ENCODE measurements at places on chromosomes 16 and 17. TPM values are rescaled to one million over a fixed set of nuclear protein-coding genes. Genes with fewer than 3 reads are reported as not detected.
A peak's percentile ranks its signal among the peaks of the same experiment; 100 is the strongest.

RFWD3 gene
- total RNA-seq: 42.0 TPM

NACA2 gene
- not detected for total RNA-seq

CSH1 gene
- not detected for total RNA-seq

CBX2 gene
- 1.6 TPM for total RNA-seq

GRCh38 chr17:66830451-66830850 lies 4.5 kb upstream of the CACNG5 start:
- H3K4me1 ChIP-seq: no peaks in the 10 kb centered on the region
- peaks cover 67% of the 10 kb centered on the region for H3K27me3 ChIP-seq

DNA sequence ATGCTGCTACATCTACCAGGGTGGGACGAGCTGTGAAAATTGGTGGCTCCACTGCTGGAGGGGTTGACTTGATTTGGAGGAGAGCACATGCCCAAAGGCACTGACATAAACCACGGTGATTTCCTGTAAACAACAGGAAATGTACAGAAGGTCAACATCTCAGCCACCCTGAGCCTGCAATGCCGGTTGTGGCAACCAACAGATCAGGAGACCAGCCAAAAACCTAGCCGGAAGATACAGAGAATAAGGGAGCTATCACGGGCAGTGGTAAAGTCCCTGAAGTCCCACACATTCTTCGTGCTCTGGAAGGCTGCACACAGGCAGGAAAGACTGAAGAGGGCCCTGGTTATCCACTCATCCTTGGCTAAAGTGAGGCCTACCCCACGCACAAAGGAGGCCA lies 56.2 kb downstream of the ADCY9 start:
- peak overlapping the region; percentile 10 for H3K4me3 ChIP-seq
- H3K4me1 ChIP-seq: peaks cover 31% of the 10 kb centered on the region
- no peaks in the 10 kb centered on the region for H3K27me3 ChIP-seq
- H3K36me3 ChIP-seq: peaks cover 2% of the 10 kb centered on the region

- no peak overlapping the region for H3K4me3 ChIP-seq
- no peak overlapping the region for H3K27ac ChIP-seq
- peaks cover 8% of the 10 kb centered on the region for H3K36me3 ChIP-seq
Measured at GRCh38 chr16:71762186-71762585, 37.7 kb upstream of the PHLPP2 start.

GRCh38 chr17:28078341-28079229 lies 36.1 kb downstream of the NLK start:
- no peak for DNase-seq
- no peaks in the 10 kb centered on the region for H3K27me3 ChIP-seq
- no peak overlapping the region for H3K4me3 ChIP-seq

DNA sequence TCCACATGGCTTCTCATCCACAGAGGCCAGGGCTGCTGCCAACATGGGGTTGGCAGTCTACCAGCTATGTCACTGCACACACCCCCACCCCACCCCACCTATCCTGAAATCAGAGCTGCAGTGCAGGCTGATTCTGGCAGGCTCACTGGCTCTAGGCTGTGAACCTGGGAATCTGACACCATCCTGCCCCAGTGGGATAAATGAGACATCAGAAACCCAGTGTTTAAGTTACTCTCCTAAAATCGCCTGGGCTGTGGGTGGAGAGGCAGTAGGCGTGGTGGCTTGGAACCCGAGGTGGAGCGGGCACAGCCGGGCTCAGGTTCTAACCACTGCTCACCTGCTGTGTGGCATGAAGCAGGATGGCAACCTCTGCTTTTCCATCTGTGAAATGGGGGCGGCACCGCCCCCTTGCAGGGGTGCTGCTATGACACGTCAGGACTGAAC lies 5.6 kb downstream of the SLC38A8 start:
- no peaks in the 10 kb centered on the region for H3K36me3 ChIP-seq
- H3K4me3 ChIP-seq: no peak overlapping the region
- DNase-seq: no peak
- H3K27me3 ChIP-seq: peaks cover 5% of the 10 kb centered on the region
- no peak overlapping the region for H3K27ac ChIP-seq
- no peaks in the 10 kb centered on the region for H3K4me1 ChIP-seq

DNA sequence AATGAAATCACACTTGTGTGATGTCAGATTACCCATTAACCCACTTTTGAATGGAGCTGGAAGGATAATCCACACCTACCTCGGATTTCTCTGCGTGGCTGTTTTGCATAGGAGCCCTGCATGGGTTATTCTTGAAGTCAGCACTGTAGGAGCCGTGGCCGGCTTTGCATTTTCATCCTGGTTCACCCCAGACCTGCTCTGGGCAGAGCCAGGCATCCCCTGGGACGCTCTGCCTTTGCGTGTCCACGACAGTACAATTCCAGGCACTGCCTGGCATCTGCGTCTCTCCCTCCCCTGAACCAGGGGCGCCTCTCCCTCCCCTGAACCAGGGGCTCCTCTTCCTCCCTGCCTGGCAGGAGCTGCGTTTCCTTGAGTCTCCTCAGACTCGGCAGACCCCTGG lies 29.7 kb upstream of the ZNF750 start:
- H3K4me1 ChIP-seq: peaks cover 19% of the 10 kb centered on the region
- H3K36me3 ChIP-seq: peaks cover 22% of the 10 kb centered on the region
- H3K4me3 ChIP-seq: no peak overlapping the region
- H3K27ac ChIP-seq: no peak overlapping the region
- no peaks in the 10 kb centered on the region for H3K27me3 ChIP-seq
- DNase-seq: no peak

DNA sequence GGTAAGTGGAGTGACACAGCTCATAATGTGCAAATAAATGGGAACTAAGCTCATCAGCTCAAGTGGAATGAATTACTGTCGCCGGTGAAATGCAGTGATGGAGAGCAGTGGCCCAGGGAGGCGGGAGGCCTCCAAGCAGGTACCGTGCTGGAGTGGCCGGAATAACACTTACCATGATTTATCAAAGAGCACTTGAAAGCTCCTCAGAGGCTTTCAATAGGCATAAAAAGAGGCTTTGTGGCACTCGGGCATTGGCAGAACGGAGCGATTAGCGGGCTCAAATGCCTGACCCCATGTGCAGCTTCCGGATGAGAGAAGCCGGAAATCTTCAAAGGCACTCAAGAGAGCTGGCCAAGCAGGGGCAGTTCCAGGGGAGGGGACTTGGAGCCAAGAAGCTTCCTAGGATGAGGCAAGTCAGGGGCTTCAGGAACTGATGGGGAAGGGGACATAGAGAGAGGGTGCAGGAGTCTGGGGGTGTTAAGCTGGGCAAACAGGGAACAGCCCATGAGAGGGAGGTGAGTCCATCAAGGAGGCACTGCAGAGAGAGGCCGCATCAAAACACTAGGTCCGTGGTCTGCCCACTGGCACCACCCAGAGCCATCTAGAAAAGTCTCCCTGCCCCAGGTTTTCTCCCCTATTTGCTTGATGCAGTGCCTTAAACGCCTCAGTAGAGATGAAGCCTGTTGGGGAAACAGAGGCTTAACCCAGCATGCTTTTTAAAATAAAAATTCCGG lies 144.0 kb upstream of the IRX6 start:
- H3K27ac ChIP-seq: no peak overlapping the region
- peaks cover 12% of the 10 kb centered on the region for H3K27me3 ChIP-seq

DNA sequence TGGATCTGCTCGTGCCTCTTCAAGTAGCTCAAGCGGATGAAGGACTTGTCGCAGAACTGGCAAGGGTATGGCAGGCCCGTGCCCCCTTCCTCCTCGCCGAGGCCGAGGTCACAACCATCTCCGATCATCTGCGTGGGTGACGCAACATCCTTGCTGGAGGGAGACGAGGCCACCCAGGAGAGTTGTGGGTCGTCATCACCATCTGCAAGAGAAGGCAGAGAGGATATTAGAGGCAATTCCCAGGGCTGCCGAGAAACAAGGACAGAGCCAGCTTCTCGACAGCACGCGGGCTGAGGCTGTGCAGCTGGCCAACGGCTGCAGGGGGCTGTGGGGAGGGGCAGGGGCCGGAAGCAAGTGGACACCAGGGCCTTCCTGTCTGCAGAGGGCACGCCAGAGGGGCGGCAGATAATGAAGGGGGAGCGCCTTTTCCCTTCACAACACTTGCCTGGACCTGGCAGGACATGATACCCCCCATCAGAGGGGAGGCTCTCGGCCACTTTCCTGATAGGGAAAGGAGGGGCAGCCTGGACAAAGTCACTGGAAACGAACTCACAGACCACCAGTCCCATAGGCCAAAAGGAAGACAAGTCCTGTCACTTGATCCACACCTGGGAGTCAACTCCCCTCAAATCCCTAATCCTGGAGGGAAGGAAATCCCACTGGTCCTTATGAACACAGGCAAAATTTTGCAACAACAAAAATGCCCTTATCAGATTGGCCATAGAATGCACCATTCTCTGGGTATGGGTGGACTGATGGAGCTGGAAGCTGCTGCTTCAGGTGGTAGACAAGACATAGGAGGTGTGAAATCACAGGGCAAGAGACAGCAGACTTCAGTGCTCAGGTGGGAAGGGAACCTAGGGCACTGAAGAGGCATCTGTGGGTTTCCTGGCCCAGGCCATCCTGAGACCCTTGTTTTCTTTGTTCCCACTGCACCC lies 217.0 kb downstream of the ZNF423 start:
- peaks cover 10% of the 10 kb centered on the region for H3K27me3 ChIP-seq
- no peak overlapping the region for H3K4me3 ChIP-seq
- no peak for DNase-seq
- no peak overlapping the region for H3K27ac ChIP-seq
- no peaks in the 10 kb centered on the region for H3K4me1 ChIP-seq

DNA sequence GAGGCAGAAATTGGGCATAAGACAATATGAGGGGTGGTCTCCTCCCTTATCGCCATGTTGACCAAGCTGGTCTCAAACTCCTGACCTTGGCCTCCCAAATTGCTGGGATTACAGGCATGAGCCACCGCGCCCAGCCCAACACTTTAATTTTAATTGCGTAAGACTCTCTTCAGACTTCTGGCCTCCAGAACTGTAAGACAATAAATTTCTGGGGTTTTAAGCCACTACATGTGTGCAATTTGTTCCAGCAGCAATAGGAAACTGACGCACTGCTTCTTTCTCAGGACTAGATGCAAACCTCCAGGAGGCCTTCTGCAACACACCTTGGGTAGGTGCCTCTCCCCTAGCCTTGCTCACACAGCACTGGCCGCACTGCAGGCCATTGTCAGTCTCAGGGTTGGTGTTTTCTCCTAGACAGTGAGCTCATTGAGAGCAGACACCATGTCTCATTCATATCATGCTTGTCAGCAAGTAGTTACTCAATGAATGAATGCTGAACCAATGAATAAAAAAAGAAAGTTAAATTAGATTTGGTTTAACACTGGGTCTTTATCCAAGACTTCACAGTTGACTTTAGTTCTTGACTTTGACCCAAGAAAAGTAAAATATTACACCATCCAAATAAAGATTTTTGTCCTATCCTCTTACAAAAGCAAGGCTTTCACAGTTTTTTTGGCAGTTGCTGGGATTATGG lies 5.5 kb upstream of the ACSF2 start:
- H3K4me1 ChIP-seq: peaks cover 8% of the 10 kb centered on the region
- peaks cover 7% of the 10 kb centered on the region for H3K36me3 ChIP-seq
- H3K4me3 ChIP-seq: peak overlapping the region; percentile 85
- DNase-seq: no peak

GRCh38 chr17:43381204-43381603 lies 17.6 kb upstream of the ARL4D start:
- no peaks in the 10 kb centered on the region for H3K36me3 ChIP-seq
- H3K27me3 ChIP-seq: no peaks in the 10 kb centered on the region
- no peak overlapping the region for H3K27ac ChIP-seq
- H3K4me1 ChIP-seq: peaks cover 19% of the 10 kb centered on the region
- H3K4me3 ChIP-seq: no peak overlapping the region
